ENCODE measurements at places on chromosomes 3 and 15.

- DNase-seq = peak; percentile 17
Observed at GRCh38 chr15:67303490-67304363, 49.1 kb downstream of the IQCH start.

GRCh38 chr15:94287794-94288246, 56.5 kb downstream of the MCTP2 start:
- DNase-seq = no peak

- DNase-seq = no peak
Observed at GRCh38 chr3:22159004-22159695, 408.1 kb upstream of the ZNF385D start.

DNA sequence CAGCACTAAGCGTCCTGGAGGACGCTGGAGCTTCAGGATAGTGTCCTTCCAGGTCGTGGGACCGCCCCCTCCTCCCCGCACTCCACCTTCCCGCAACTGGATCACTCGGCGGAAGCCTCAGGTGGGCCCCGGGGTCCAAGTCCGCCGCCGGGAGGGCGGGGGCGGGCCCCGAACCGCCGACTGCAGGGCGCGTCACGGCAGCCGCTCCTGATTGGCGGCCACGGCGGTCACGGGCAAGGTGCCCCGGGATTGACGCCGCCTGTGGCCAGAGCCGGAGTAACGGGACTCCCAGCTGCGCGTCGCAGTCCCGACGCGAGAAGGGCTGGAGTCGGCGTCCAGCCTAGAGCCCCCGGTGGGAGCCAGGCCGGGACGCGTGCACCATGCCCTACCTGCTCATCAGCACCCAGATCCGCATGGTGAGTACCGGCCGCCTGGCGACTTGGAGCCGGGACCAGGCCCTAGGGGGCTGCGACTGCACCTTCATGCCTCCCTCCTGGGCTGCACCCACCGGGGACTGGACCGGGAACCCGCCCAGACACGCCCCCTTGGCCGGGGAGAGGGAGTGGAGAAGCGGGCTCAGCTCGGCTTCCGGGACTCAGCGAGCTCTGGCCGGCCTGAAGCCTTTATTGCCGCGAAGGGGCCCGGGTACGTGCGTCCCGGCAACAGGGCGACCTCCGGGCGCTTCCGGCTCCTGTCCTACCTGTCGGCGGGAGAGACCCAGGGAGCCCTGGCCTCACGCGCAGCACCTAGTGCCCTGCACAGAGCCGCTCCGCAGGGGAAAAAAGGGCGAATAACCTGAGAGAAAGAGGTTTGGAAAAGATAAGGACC, at the start of gene GCHFR:
Gene GCHFR (plus strand): TSS at position 268 of the 828 bp plus-strand sequence. CDS start 113 bp downstream, at position 381.
- peak; percentile 86 for DNase-seq

- no peak for DNase-seq
Observed at GRCh38 chr15:75112848-75113492, 88.7 kb upstream of the C15orf39 start.

DNA sequence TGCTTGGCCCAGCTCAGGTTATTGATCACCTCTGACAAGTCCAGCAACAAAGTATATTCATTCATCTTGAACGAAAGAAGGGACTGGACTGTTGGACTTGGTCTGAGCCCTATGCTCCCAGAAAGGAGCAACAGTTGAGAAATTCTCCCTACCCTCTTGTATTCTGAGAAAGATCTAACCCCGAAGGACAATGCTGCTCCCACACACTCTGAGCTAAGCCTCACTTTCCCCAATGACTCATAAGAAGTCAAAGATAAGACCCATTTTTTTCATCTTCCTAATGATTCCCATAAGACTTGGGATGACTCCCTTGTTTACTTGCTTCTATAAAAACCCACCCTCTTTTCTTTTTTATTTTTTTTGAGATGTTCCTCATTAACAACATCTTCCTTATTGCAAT, 549.4 kb upstream of the MDFIC2 start:
- no peak for DNase-seq

DNA sequence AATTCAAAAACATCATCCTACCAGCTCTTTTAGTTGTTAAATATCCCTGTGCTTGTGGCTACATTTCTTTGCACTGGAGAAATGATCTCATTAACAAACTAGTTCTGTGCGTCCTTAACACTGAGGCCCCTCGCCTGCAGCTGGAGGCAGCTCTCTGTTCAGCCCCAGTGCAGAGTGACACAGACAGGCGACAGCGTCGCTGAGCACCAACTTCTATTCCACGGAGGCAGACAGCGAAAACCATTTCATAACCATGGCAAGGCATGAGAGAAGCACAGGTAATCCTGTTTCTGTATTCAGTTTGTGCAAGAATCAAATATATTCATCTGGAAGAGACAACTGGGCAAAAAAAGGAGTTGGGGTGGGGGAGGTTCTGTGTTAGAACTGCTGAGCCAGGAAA, 530.7 kb downstream of the ZIC1 start:
- DNase-seq = no peak

GRCh38 chr3:186628756-186629155, 11.4 kb upstream of the FETUB start:
- no peak for DNase-seq

- DNase-seq = peak; percentile 73
Observed at GRCh38 chr15:28191832-28192231, 92.7 kb upstream of the OCA2 start.

- DNase-seq = no peak
Observed at GRCh38 chr3:78249294-78249693, 1209.4 kb downstream of the ROBO2 start.

- no peak for DNase-seq
Observed at GRCh38 chr3:163368168-163368567, 1710.1 kb downstream of the SI start.

DNA sequence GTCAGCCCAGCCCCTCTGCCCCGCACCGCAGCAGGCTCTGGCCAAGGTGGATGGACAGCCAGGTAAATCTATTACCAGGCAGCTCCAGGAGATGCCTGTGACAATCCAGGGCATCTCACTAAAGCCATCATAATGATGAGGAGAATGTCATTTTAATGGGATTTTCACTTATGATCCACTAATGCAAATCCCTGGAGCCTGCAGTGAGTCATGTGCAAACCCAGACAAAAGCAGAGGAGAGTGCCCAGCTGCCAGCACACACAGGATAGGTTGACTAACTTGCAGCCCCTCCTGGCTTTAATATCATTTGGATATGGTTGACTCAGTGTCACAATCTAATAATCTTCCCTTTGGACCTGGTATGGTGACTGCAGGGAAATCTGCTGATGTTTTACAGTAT, 206.9 kb upstream of the TRIM42 start:
- DNase-seq = no peak

- no peak for DNase-seq
Observed at GRCh38 chr3:171358881-171359198, 101.4 kb downstream of the TNIK start.

DNA sequence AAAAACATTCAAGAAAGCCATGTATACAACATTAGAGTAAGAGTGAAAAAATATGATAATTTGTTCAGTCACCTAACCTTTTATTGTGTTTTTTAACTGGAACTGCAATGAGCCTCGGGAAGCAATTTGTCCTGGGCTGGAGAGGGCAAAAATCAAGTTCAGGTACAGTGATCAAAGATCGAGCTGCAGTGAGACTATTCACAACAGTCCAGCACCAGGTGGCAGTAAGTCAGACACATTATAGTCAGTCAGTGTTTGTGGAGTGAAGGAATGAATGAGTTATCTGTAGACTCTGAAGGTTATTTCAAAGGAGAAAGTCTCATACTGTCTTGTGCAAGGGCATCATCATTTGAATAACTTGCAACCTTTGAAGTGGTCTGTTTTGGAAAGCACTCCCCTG, 116.6 kb downstream of the CHDH start:
- peak; percentile 28 for DNase-seq

GRCh38 chr15:89680282-89680873, 1.2 kb upstream of the PLIN1 start:
- peak; percentile 79 for DNase-seq

GRCh38 chr3:176395240-176395639, 802.0 kb downstream of the TBL1XR1 start:
- DNase-seq = no peak

GRCh38 chr15:101641129-101641764, 10.9 kb downstream of the TM2D3 start:
- DNase-seq = peak; percentile 77

DNA sequence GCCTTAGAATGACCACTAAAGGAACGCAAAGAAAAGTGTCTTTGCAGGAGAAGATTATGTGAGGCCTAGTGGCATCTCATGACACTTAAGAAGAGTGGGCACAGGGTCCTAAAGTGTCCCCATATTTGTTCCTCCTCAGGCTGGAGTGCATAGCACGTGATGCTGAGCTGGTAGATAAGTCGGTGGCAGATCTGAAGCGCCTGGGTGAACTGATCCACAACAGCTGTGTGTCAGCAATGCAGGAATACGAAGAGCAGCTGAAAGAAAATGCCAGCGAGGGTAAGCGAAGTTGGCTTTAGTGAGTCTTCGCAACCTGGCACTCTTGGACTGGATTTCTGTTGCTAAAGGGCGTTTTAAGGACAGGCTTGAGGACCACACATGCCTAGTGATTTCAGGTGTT, 92.6 kb downstream of the CHD2 start:
- no peak for DNase-seq

- no peak for DNase-seq
Observed at GRCh38 chr15:51718219-51718618, 19.2 kb downstream of the LYSMD2 start.

GRCh38 chr3:185851959-185852358, 27.1 kb upstream of the IGF2BP2 start:
- DNase-seq = no peak

- no peak for DNase-seq
Observed at GRCh38 chr15:78201281-78202190, 32.8 kb downstream of the ACSBG1 start.

DNA sequence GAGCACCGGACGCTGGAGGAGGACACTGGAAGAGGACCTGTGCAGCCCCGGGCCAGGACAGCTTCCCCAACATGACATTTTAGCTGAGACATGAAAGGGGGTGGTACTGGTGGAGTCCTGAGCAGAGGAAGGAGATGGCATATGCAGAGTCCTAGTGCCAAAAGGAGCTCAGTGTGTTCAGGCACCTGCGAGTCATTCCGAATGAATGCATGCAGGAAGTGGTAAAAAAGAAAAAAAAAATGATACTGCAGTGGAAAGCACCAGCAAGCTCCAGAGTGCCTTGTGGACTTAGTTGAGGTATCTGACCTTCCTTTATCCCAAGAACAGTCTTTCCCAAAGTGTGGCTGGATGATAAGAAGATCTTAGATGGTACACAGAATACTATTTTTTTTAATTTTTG, 6.6 kb upstream of the ZNF148 start:
- DNase-seq = no peak

GRCh38 chr3:114794894-114795630, 352.0 kb downstream of the ZBTB20 start:
- no peak for DNase-seq

DNA sequence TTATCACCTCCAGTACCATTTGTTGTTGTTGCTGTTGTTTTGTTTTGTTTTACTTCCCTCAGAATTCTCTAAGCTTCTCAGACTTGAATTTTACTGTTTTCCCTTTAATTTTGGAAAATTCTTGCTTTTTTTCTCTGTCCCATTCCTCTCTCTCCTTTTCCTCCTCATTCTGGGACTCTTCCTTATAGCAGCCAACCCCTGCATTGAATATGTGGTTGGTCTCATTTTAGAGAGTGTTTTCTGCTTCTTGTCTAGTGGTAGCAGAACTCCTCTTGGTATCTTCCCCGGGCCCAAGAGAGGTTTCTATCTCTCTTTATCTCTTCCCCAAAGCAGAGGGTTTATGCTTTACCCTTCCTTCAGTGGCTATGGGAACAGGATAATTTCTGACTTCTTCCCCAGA, 113.6 kb downstream of the SPATA16 start:
- no peak for DNase-seq

DNA sequence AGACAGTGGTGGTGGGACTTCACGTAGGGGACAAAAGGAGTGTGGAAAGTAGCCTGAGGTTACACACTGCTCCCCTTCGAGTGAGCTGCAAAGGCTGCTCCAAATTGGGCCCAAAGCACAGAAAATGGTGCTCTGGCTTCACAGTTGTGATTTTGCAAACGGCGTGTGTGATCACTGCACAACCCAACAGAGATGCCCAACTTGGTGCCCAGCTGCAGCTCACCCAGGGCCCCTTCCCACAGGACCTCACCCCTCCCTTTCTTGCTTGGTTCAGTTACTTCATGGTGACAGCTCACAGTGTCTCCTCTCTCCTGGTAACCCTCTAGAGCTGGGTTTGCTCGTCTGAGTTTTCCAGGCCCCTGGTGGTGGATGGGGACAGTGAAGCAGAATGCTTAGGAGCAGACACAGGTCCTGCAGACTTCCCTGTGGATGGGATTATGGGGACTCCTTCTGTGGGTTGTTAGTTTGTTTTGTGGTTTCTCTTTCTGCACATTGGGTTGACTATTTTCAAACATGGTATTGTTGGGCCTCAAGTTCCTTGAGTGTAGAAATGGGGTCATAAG, 98.3 kb downstream of the TOP2B start:
- DNase-seq = no peak

- no peak for DNase-seq
Observed at GRCh38 chr15:79965846-79966630, 5.0 kb downstream of the BCL2A1 start.

DNA sequence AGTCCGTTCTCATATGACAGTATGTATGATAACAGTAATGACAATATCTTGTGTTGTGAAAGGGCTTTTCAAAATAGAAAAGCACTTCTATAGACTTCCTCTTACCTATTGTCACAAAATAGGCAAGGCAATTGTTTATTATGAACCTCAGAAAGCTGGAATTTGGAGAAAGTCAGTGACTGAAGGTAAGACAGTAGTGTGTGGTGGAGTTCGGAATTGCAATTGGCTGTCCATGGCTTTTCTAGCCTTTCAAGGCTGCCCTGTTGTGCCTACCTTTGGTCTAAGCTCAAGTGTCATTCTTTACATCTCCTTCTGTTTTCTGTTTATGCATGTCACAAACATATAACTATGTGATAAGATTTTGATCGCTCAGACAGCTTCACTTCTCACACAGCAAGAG, 219.3 kb upstream of the NR2E3 start:
- no peak for DNase-seq

DNA sequence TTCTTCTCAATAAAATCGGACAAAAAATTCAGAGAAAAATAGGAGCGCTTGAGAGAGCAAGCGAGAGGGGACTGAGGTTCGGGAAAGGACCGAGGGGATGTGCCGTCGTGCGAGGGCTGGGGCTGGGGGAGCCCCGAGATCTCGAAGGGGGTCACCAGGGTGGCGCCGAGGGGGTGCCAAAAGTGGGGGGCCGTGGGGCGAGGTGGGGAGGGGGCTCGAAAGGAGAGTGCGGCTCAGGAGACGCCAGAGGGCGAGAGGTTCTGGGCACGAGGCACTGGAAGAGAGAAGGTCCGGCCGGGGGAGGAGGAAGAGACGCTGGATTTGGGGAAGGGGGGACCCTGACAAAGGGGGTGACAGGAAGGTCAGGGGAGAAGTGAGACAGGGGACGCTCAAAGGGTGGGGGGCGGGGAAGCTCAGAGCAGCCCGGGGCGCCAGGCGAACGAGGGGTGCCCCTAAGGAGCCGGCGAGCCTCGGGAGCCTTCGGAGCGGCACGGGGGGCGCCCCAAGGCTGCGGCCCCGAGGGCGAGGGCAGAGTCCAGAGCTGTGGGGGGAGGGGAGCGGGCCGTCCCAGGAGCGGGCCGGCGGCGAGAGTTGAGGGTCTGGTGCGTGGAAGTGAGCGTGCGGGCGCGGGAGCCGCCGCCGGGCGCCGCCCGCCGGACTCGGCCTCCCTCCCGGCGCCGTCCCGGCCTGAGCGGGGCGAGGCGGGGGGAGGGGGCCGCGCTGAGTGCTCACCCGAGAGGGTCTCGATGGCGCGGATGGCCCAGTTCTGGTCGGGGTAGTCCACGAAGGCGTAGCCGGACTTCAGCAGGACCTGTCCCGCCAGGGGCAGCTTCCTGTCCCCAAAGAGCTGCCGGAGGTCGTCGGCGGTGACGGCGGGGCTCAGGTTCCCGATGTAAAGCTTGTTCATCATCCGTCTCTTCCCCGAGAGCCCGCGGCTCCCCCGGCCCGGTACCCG, 514 bp downstream of the IGF2BP2 start:
- peak; percentile 19 for DNase-seq

GRCh38 chr15:85361323-85361722, 19.1 kb upstream of the AKAP13 start:
- no peak for DNase-seq
